ENCODE measurements at places on chromosomes 13 and 19. TPM values are rescaled to one million over a fixed set of nuclear protein-coding genes. Genes with fewer than 3 reads are reported as not detected.

The HCST gene
- total RNA-seq: not detected

The POU4F1 gene
- total RNA-seq: 0.11 TPM

The ELOF1 gene
- total RNA-seq: 93.5 TPM

The GARIN5A gene
- total RNA-seq: 4.6 TPM

The ZNF729 gene
- 0.05 TPM for total RNA-seq

The NLRP7 gene
- total RNA-seq: 0.19 TPM

The FFAR3 gene
- not detected for total RNA-seq
